Endothelial cell of umbilical vein (primary cell): ENCODE measurements at places on chromosomes 4 and X.

- no peak for DNase-seq
These were observed 118.7 kb downstream of the SH3RF1 start for GRCh38 chr4:169152098-169152497.

DNA sequence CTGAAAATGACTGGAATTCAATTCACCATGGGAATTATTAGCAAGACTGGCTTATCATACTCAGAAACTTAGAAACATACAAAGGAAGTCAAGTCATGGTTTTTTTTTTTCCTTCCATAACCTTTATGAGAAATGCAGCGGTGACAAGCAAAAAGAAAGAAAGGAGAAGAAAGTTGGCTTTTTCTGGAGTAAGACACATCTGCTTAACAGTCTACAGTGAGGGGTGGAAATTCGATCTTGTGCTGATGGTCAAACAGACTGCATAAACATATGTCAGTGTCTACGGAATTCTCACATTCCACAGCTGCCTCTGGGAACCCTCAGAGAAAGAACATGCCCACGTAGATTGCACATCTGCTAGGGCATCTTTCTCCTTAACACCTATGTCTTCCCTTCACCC is 54.6 kb downstream of the PROM1 start:
- peak; percentile 70 for DNase-seq

GRCh38 chrX:46754586-46755061 is 4.3 kb downstream of the SLC9A7 start:
- no peak for DNase-seq

DNA sequence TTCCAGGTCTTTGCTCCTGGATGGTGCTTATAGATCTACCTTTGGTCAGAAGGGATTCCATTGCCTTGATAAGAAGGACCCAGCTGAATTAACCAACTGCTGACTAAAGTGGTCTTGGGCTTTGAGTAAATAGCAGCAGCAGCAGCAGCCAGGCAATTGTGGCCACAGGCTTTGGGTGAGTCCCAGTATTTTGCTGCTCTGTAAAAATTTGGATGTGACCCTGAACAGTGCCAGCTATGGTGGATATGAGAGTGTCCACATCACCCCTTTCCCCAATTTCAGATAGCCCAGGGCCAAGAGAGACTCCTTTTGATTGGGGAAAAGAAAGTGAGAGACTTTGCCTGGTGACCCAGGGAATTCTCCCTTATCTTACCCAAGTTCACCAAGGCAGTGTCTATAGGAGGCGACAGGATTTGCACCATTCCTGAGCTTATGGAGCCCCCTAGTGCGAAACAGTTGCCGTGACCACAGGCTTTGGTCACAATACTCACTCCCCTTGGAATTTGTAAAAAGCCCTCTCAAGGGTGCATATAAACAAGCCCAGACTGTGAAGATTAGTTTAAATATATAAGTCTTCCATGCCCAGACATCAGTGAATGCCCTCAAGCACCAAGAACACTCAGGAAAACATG is 518.0 kb downstream of the TMA16 start:
- DNase-seq = no peak

DNA sequence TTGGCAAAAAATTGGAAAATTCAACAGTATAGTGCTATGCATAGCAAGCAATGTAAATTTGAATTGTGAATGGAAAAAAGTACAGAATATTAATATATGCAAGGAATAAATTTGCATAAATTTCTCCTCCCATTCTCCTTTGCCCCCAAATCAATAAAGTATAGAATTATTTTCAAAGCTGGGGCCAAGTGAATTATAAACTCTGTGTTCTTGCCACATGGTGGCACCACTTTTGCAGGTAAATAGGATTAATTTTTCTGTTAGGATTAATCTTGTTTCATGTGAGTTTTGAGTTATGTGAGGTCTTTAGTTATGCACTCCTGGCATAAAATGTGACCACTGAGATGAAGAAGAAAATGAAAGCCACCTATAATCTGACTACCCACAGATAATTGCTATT is 19.9 kb downstream of the COPS4 start:
- peak; percentile 40 for DNase-seq

- DNase-seq = peak; percentile 46
These were observed 1.8 kb upstream of the GABRQ start for GRCh38 chrX:152635941-152636340.

- no peak for DNase-seq
These were observed 459.5 kb downstream of the GASK1B start for GRCh38 chr4:157713342-157713741.

DNA sequence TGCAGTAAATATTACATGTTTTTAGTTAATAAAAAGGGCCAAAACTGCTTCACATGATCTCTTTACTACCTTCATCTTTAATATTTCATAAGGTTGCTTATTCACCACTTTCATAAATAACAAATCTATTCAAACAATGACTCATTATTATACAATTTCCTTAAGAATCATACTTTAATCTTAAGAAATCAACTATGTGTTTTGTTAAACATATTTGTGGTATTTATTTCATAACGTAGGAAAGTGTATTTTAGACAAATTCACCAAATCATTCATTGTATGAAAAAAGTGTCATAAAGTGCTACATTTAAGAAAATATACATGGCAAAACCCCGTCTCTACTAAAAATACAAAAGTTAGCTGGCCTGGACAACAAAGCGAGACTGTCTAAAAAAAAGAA is 150.5 kb upstream of the RXFP1 start:
- peak; percentile 66 for DNase-seq

- no peak for DNase-seq
These were observed 64.7 kb upstream of the NKX1-1 start for GRCh38 chr4:1470816-1471442.
